Immature natural killer cell (primary cell): ENCODE measurements at places on chromosomes 5 and 9.
A peak's percentile ranks its signal among the peaks of the same experiment; 100 is the strongest.

- no peaks in the 10 kb centered on the region for H3K27me3 ChIP-seq
- no peak overlapping the region for H3K27ac ChIP-seq
- H3K4me1 ChIP-seq, result peaks cover 29% of the 10 kb centered on the region
- peak overlapping the region; percentile 27 for H3K4me3 ChIP-seq
- H3K36me3 ChIP-seq, result no peaks in the 10 kb centered on the region
Observed at GRCh38 chr9:9847750-9848149, 765.1 kb downstream of the PTPRD start.

- no peaks in the 10 kb centered on the region for H3K36me3 ChIP-seq
- DNase-seq, result no peak
- no peak overlapping the region for H3K27ac ChIP-seq
- peak overlapping the region; percentile 6 for H3K4me3 ChIP-seq
Observed at GRCh38 chr5:132044207-132044606, 16.2 kb upstream of the IL3 start.

DNA sequence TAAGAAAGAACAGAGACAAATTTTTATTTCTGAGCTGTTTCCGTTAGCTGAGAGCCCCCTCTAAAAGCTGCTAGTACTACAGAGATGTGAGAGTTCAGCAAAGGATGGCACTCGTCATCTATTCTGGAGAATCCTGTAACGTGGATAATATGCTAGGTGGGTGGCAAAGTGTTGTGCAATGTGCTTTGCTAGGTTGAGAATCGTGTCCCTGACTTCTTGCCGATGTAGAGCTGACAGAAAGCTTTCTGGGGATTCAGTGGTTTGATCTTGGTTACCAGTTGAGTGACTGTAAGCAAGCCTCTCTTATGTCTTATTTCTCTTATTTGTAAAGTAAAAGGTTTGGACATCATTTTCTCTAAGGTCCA is 298.3 kb upstream of the ACTBL2 start:
- no peak for DNase-seq
- H3K36me3 ChIP-seq, result no peaks in the 10 kb centered on the region
- no peak overlapping the region for H3K4me3 ChIP-seq
- no peaks in the 10 kb centered on the region for H3K4me1 ChIP-seq
- H3K27ac ChIP-seq, result no peak overlapping the region

- H3K27ac ChIP-seq, result no peak overlapping the region
- H3K27me3 ChIP-seq, result peaks cover 2% of the 10 kb centered on the region
- no peak overlapping the region for H3K4me3 ChIP-seq
Observed at GRCh38 chr5:170579601-170580000, 75.8 kb downstream of the KCNIP1 start.

DNA sequence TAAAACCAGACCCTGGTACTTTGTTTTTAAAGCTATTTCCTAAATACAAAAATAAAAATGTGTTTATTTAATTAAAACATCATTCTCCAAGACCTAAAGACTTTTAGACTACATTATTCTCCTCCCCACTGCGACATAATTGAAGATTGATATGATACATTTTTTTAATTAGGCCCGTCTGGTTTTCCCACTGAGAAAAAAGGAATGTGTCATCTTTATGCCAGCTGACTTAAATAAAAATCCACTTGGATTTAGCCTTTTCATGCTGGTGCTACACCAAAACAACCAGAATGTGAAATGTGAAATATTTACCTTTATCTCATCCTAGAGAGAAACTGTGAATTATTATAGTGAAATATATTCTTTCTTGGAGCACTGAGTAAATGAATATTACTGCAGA is 155.5 kb upstream of the PPP1R2B start:
- no peak overlapping the region for H3K27ac ChIP-seq
- H3K27me3 ChIP-seq, result peaks cover 2% of the 10 kb centered on the region
- no peak overlapping the region for H3K4me3 ChIP-seq

- DNase-seq, result no peak
- H3K27me3 ChIP-seq, result peaks cover 3% of the 10 kb centered on the region
- no peaks in the 10 kb centered on the region for H3K4me1 ChIP-seq
- no peak overlapping the region for H3K4me3 ChIP-seq
Observed at GRCh38 chr5:34410411-34411139, 245.6 kb upstream of the RAI14 start.

GRCh38 chr9:25519286-25519685 is 159.0 kb downstream of the TUSC1 start:
- no peak overlapping the region for H3K4me3 ChIP-seq
- no peaks in the 10 kb centered on the region for H3K4me1 ChIP-seq
- no peaks in the 10 kb centered on the region for H3K27me3 ChIP-seq
- H3K36me3 ChIP-seq, result no peaks in the 10 kb centered on the region
- no peak overlapping the region for H3K27ac ChIP-seq

GRCh38 chr9:132238026-132238972 is 76.4 kb downstream of the NTNG2 start:
- no peak overlapping the region for H3K27ac ChIP-seq
- DNase-seq, result no peak
- H3K27me3 ChIP-seq, result peaks cover 6% of the 10 kb centered on the region
- H3K4me3 ChIP-seq, result no peak overlapping the region
- H3K4me1 ChIP-seq, result peaks cover 9% of the 10 kb centered on the region
- H3K36me3 ChIP-seq, result no peaks in the 10 kb centered on the region

DNA sequence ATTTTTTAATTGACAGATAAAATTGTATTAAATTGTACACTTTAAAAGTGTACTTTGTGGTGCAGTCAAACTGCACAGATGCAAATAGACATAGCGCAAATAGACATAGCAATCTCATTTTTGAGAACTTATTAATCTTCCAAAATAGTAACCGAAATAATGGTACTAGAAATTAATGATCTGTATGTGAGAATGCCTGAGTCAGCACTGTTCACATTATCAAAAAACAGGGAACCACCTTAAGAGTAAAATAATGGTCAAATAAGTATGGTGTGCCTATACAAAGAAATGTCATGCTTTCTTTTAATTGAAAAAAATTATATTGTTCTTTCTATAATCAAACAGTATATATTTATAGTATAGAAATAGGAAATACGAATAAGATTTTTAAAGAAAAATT is 461.9 kb downstream of the EFNA5 start:
- no peaks in the 10 kb centered on the region for H3K36me3 ChIP-seq
- no peaks in the 10 kb centered on the region for H3K4me1 ChIP-seq
- DNase-seq, result no peak

DNA sequence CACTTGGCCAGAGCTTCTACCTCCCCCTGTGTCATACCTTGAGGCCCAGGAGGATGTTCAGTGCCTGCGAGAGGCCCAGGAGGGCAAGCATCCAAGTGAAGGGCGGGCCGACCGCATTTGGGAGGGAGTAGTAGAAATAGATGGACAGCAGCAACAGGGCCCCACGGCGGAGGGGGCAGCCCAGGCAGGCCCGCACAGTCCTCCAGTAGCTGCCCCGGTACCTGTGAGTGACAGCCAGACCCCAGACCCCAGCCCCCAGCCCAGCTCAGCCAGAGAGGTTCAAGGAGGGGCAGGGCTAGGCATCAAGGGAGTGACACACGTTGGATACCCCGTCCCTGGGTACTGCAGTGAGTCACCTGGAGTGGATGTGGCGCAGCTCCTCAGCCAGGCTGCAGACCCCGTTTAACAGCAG is 1.4 kb downstream of the STING1 start:
- peak overlapping the region; percentile 95 for H3K4me3 ChIP-seq
- H3K27ac ChIP-seq, result no peak overlapping the region
- peaks cover 54% of the 10 kb centered on the region for H3K4me1 ChIP-seq
- peaks cover 7% of the 10 kb centered on the region for H3K36me3 ChIP-seq

- no peaks in the 10 kb centered on the region for H3K36me3 ChIP-seq
- no peak overlapping the region for H3K4me3 ChIP-seq
- no peak overlapping the region for H3K27ac ChIP-seq
- peak; percentile 14 for DNase-seq
Observed at GRCh38 chr5:35003018-35003957, 44.5 kb downstream of the AGXT2 start.

DNA sequence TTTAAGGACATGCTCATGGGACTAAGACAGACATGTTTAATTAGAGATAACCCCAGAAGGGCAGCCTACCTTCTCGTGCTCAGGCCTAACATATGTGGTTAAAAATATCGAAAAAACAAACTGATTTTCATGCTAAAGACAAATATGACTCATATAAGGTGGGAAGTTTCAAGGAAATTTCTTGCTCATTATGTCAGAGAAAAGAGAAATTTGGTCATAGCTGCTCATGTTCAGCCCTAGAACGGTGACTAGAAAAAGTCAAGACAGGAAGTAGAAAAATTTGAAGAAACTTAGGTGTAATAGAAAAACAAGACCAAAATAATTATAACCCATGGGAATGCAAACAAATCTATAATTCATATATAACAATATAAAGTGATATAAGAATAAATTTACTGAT is 120.6 kb downstream of the PRDM9 start:
- no peaks in the 10 kb centered on the region for H3K4me1 ChIP-seq
- no peaks in the 10 kb centered on the region for H3K36me3 ChIP-seq
- no peaks in the 10 kb centered on the region for H3K27me3 ChIP-seq
- H3K27ac ChIP-seq, result no peak overlapping the region
- no peak overlapping the region for H3K4me3 ChIP-seq

GRCh38 chr5:137191179-137191578 is 307.9 kb downstream of the SPOCK1 start:
- no peak overlapping the region for H3K4me3 ChIP-seq
- H3K27ac ChIP-seq, result no peak overlapping the region
- H3K4me1 ChIP-seq, result no peaks in the 10 kb centered on the region
- H3K27me3 ChIP-seq, result peaks cover 1% of the 10 kb centered on the region
- no peaks in the 10 kb centered on the region for H3K36me3 ChIP-seq

DNA sequence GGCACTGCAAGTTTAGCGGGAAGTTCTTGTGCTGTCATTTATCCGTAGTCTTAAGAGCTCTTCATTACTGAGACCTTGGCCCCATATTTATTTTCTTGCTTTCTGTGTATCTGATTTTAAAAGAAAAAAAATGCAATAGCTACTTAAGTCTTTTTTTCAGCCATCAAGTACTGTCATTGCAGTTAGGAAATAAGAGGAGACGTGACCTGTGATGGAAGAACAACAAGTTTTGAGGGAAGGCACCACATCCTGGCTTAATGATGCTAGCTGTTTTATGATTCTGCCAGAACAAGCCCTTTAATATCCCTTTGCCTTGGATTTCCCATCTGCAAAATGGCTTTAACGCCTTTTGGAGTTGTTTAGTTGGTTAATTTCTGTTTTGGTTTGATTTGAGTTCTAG is 3.8 kb downstream of the RGMB start:
- peaks cover 27% of the 10 kb centered on the region for H3K4me1 ChIP-seq
- peaks cover 28% of the 10 kb centered on the region for H3K27me3 ChIP-seq
- H3K27ac ChIP-seq, result no peak overlapping the region
- H3K36me3 ChIP-seq, result no peaks in the 10 kb centered on the region
- no peak overlapping the region for H3K4me3 ChIP-seq

GRCh38 chr5:114255260-114255659 is 106.6 kb upstream of the KCNN2 start:
- no peak overlapping the region for H3K4me3 ChIP-seq
- no peak for DNase-seq
- no peaks in the 10 kb centered on the region for H3K27me3 ChIP-seq
- H3K36me3 ChIP-seq, result no peaks in the 10 kb centered on the region

DNA sequence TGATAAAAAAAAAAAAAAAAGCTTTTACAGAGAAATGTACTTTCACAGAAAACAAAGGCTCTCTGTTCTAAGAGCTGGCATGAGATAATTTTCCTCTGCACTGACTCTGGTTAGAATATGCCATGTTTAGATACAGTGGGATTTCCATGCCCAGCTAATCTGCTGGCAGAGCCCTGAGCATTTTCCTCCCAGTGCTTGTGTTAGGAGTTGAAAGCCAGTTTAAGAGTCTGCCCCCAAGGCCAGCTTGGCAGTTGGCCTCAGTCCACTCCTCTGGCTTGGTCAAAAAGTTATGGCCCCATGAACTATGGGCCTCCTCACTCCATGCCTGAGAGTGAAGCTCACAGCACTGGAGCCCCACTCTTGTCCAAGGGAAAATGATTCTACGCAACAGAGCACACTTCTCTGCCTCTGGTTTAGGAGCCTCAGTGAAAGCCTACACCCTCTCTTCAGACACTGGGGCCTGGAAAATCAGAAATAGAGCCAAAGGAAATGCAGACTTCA is 21.9 kb downstream of the MOCS2 start:
- H3K4me3 ChIP-seq, result no peak overlapping the region
- H3K4me1 ChIP-seq, result no peaks in the 10 kb centered on the region
- no peak for DNase-seq
- H3K27ac ChIP-seq, result no peak overlapping the region
- peaks cover 8% of the 10 kb centered on the region for H3K27me3 ChIP-seq
- H3K36me3 ChIP-seq, result no peaks in the 10 kb centered on the region

GRCh38 chr9:15422372-15423230 is at the start of gene SNAPC3:
TSS of gene SNAPC3 (plus strand) at chr9:15422876. CDS start at chr9:15422880, 4 bp downstream.
- peaks cover 11% of the 10 kb centered on the region for H3K36me3 ChIP-seq
- peak within 1 kb of the TSS; percentile 91 for H3K4me3 ChIP-seq
- DNase-seq, result peak; percentile 91
- H3K27ac ChIP-seq, result peak within 1 kb of the TSS; percentile 96
- H3K27me3 ChIP-seq, result peaks cover 15% of the 10 kb centered on the region
- H3K4me1 ChIP-seq, result peaks cover 35% of the 10 kb centered on the region

GRCh38 chr9:111233963-111234362 is 96.1 kb downstream of the OR2K2 start:
- H3K36me3 ChIP-seq, result no peaks in the 10 kb centered on the region
- no peak for DNase-seq
- peaks cover 11% of the 10 kb centered on the region for H3K4me1 ChIP-seq
- H3K4me3 ChIP-seq, result no peak overlapping the region
- H3K27me3 ChIP-seq, result peaks cover 1% of the 10 kb centered on the region

- no peak overlapping the region for H3K27ac ChIP-seq
- no peaks in the 10 kb centered on the region for H3K27me3 ChIP-seq
- H3K4me3 ChIP-seq, result no peak overlapping the region
- peaks cover 7% of the 10 kb centered on the region for H3K36me3 ChIP-seq
Observed at GRCh38 chr9:35729700-35730485, 2.1 kb downstream of the TLN1 start.

DNA sequence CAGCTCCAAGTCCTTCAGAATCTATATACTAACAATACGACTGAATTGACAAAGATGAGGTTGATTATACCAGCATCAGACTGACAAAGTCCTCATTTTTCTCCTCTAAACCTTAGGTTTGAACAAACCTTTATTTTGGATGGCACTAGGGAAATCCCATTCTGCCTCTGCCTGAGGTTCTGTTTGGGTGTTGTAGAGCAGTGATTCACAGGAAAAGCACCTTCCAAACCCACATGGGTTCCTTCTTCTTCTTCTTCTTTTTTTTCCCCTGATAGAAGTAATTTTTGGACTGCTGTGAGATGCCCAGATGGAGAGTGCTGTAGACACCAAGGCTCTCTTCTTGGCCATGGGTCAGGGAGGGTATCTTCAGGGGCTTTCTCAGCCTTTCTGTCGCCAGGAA is 164.9 kb upstream of the PAPPA start:
- no peak for DNase-seq
- H3K27me3 ChIP-seq, result no peaks in the 10 kb centered on the region
- no peaks in the 10 kb centered on the region for H3K36me3 ChIP-seq
- H3K4me3 ChIP-seq, result no peak overlapping the region
- no peaks in the 10 kb centered on the region for H3K4me1 ChIP-seq

DNA sequence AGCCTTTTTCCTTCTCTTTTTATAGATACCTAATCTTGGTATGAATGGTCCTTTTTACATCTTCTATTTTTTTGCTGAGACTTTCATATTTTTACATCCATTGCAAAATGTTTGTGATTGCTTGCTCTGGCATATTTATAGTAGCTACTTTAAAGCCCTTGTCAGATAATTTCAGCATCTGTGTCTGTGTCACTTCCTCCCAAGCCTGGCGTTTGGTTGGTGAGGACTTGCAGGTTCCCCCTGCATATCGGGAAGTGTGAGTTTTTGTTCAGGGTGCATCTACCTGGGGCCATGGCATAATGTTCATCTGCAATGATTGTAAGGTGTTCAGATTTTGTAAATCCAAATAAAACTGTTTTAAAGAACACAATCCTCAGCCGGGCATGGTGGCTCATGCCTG is 8.9 kb downstream of the FBXW5 start:
- H3K27ac ChIP-seq, result no peak overlapping the region
- no peaks in the 10 kb centered on the region for H3K36me3 ChIP-seq
- no peak for DNase-seq
- peaks cover 6% of the 10 kb centered on the region for H3K4me1 ChIP-seq
- H3K27me3 ChIP-seq, result no peaks in the 10 kb centered on the region
